ENCODE measurements at places on chromosomes 5 and 9.
A peak's percentile ranks its signal among the peaks of the same experiment; 100 is the strongest.

DNA sequence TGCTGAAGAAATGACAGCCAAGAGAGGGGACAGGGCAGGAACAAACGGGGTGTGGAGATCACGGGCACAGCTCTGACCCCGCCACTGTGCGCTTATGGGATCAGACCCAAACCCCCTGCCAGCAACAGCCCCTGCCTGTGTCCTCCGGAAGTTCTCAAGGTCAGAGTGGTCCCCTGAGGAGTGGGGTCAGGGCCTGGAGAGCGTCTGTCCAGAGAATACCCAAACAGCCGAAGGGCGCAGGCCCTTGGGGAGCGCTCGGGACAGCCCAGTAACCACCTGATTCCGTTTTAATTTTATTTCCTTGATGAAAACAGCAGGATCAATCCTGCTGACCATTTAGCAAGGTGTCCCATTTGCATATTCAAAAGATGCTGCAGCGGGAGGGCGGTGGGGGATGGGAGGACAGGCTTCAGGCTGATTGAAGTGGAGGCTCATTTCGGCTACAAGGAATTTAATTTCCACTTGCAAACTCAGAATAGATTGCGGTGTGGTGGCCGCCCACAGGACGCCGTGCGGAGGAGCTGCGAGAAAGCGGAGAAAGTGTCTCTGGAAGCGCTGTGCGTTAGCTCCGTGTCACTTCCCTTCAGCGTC, 32.6 kb upstream of the TMEM250 start:
- DNase-seq: no peak

GRCh38 chr9:84554069-84554664, 115.4 kb upstream of the NTRK2 start:
- no peak for DNase-seq

DNA sequence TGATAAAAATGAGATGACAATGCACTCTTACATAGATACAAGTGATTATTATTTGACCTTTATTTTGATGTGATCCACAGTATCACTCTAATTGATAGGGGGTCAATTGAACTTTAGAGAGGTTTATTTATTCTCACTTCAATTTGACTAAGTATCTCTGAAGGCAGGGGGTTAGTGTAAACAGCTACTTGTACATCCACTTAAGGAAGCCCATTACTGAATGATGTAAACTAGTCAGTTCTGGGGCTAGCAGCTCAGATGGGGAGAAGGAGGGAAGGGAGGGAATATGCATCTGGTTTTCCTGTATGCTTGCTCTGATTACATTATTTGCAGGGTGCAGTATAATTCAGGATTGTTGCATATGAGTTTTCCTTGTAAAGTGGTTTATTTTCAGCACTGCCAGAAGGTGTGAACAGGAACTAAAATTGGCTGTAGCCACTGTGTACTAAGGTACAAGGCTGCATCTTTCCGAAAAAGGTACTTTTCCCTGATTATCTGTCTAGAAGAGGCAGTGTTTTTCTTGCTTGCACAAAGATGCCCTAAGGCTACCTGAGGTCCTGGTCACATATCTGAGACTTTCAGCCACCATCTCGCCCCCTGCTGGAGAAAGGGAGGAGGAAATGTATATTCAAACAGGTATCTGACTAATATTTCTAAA, 51.2 kb downstream of the MRPS27 start:
- DNase-seq: no peak

DNA sequence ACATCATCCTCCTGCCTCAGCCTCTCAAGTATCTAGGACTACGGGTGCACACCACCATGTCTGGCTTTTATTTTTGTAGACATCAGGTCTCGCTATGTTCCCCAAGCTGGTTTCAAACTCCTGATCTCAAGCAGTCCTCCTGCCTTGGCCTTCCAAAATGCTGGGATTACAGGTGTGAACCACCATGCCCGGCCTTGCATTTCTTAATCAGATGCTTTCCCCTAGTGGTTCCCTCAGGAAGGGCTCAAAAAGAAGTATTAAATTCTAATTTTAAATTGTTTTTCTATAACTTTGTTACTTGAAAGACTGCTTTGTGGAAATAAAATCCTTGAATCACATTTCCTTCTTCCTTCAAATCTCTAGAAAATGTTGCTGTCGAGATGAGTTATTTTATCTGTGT, 79.5 kb upstream of the ROR2 start:
- DNase-seq: no peak

DNA sequence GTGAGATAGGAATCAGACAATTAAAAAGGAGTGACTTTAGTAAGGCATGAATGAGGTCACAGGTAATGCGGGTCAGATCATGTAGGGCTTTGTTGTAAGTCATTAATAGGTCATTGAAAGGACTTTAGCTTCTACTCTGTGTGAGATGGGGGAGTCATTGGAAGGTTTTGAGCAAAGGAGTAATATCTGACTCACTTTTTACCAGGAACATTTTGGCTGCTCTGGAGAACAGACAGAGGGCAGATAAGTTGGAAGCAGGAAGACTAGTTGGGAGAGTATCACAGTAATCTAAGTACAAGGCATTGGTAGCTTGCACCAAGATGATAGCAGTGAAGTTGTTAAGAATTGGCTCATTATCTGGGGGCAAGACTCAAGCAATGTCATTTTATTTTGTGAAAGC, 37.4 kb downstream of the KIF2A start:
- DNase-seq: no peak

GRCh38 chr5:155106221-155106620, 92.7 kb downstream of the KIF4B start:
- no peak for DNase-seq

DNA sequence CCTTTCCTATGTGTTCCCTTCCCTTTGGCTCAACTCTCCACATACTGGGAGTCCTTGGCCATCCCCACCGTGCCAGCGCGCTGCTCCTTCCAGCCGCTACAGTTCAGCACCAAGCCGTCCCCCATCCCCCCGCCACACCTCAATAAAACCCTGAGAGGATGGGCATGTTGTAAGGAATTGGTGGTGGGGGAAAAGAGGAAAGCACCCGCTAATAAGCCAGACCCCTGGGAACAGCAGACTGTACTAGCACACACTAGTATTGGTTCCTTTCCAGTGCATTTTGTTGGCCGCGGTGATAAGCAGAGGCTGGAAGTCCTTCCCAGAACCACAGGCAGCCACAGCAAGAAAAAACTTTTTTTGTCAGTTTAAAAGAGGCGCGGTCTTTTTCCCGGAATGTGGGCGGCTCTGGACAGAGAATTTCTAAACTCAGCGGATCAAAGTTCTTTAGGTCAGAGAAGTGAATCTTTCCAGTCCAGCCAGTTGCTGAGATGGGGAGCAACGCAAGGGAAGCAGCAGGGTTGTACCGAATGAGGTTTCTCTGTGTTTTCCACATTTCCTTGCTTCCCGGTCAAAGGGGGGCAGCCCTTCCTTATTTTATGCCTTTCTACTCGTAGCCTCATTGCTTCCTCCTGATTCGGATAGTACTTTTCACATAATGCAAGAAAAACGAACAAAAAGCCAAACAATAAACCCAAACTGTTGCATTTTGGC, 2.1 kb downstream of the CHSY3 start:
- peak; percentile 62 for DNase-seq

DNA sequence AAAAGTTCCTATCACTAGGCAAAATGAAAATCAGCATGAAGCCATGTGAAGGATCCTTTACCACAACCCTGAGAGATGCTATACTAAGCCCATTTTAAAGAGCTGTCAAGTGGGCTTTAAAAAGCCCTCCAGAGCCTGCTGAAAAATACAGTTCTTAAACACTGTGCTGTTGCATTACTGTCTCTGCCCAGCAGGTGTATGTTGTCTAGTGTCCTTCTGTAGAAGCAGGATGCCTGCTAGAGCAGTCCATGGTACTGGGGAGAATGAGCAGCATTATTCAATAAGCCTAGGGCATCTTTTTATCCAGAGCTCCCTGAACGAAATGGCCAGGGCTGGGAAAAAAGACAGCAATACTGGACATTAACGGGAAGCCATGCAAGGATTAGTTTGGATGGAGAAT, 126.2 kb upstream of the PLCXD3 start:
- DNase-seq: no peak

GRCh38 chr5:59193616-59194319, 610.9 kb downstream of the RAB3C start:
- DNase-seq: no peak

GRCh38 chr9:101397746-101398067, 711 bp downstream of the MRPL50 start:
- no peak for DNase-seq

GRCh38 chr5:174326372-174326771, 280.9 kb downstream of the NSG2 start:
- no peak for DNase-seq

- no peak for DNase-seq
Observed at GRCh38 chr5:170540271-170540670, 36.5 kb downstream of the KCNIP1 start.

GRCh38 chr5:152178350-152178699, 226.8 kb downstream of the NMUR2 start:
- DNase-seq: no peak

GRCh38 chr9:36566813-36567221, 5.9 kb upstream of the MELK start:
- peak; percentile 64 for DNase-seq

DNA sequence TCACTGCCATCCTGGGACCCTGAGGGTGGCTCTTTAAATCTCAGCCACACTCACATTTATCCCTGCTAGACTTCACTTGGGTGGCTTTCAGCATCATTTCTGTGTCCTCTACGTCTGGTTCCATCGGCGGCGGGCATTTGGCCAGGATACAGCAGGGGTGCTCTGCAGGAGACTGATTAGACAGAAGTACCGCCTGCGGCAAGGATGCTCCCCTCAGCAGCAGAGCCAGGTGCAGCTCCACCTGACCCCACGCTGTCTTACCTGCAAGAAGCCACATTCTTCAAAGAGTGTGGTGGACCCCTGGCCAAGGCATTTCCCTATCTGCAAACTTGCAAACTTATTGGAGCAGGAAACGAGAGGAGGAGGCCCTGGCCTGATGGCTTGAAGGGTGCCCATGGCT, 309.8 kb upstream of the IRX4 start:
- no peak for DNase-seq

DNA sequence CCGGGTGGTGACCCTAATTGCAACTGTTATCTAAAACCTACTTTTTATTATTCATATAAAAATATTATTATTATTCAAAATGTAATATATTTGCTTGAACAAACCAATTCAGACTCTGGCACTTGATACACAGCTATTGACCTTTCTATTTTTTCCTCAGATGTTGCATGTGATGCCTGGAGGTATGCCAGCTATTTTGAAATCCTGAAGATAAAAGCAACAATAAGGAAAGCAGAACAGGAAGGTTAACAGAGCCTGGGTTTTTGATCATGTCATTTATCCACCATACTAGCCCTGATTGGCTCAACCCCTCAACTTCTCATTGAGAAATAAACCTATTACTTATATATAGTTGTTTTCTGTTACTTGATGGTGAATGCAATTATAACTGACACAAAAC, 340.9 kb upstream of the KIF2A start:
- no peak for DNase-seq

- DNase-seq: no peak
Observed at GRCh38 chr5:39405083-39405843, 19.5 kb downstream of the DAB2 start.

DNA sequence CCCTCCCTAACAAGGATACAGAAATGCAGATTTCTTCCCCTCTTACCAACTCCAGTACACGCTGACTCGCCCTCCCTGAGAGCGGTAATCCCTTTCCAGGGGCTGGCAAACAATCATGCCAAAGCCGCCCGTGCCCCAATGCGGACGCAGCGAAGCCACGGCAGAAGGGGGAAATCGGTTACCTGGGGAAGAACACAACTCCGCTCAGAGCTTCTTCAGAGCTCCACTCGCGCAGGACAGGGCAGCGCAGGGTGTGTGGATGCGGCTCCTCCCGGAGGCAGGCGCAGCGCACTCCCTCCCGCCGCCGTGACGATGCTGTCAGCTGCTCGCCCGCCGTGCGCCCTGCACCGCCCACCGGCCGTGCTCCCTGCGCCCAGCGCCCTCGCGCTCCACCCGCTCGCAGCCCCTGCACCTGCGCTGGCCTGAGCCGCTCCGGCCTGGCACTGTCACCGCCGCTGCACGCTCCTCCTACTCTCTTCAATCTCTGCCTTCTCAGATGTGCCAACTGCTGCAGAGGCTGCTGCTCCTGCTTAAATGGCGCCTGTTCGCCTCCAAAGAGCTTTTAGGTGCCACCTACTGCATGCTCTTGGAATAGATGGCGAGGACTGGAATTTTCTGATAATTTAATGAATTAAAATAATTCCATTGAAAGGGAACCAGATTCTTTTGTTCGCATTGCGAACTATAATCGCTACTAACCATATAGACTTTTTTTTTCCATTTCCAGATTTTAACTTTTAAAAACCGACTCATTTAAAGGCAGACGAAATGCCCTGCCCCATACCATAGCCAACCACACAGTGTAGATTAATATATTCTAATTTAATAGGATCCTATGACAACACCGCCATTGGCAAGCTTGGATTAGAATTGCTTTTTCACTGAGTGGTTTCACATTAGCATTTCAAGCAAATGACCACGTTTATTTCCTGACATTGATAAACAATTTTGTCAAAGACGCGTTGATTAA, at the start of gene DIRAS2:
DIRAS2 (minus strand) TSS at position 255 of the 970 bp plus-strand sequence. CDS start 28,997 bp downstream, outside the sequence.
- DNase-seq: peak; percentile 78

GRCh38 chr5:147369742-147370374, 135.0 kb downstream of the STK32A start:
- DNase-seq: no peak

GRCh38 chr9:135491764-135492163, 8.7 kb upstream of the MRPS2 start:
- DNase-seq: no peak

- no peak for DNase-seq
Observed at GRCh38 chr5:11922394-11922793, 18.1 kb upstream of the CTNND2 start.

DNA sequence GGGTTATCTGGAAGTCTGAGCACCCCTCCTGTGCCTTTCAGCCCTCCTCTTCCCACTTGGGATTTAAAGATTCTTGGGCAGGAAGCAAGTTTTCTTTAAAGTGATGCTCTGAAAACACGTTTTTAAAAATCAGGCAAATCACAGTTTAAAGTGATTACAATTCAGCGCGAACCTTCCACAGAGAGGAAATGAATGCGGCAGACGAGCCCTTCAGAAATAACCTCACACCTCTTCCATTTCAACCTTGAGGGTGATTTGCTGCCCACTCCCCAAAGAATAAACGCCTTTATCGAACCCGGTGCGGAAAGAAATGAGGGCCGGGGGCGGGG, 2.3 kb upstream of the EFNA5 start:
- no peak for DNase-seq

DNA sequence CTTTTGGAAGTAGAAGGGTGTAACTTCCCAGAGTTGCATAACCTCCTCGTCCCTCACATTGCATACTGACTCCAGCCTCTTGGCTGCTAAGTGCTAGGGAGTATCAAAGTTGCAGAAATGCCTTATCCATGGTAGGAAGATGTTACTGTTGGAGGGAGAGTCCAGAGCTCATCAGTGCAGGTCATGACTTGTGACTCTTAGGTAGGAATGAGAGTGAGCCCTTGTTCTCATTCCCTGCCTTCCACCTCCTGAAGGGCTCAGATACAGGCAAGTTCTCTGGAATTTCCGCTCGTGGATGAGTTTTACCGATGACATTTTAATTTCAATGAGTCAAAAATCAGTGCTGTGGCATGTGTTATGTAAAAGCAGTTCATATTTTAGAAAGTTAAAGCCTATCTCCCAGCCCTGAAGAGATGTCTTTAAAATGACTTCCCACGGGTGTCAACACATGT, 17.0 kb downstream of the IRX1 start:
- no peak for DNase-seq

Measured in right hindlimb (tissue), 1 donor.